HT-29 (cell line): ENCODE measurements at places on chromosomes 12 and 14.

- no peak for DNase-seq
Measured at GRCh38 chr12:1644534-1645438, 15.8 kb downstream of the WNT5B start.

GRCh38 chr12:2479851-2480535 is 314.8 kb upstream of the FKBP4 start:
- DNase-seq, result no peak

DNA sequence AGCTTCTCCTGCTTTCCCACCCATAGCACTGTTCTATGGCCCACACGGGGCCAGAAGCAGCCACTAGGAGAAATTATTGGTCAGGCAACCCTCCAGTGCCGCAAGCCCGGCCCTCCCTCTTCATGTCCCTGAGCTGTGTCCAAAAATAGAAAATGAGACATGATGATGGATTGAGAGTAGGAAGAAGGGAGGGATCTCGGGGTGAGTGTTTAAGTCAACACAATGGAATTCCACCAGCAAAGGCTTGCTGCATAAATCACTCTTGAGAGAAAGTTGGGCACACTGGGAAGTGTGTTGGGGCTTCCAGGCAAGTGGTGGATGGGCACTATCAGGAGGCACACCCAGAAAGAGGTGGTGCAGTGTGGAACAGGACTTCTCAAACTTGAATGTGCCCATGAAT is 94.2 kb downstream of the LLPH start:
- DNase-seq, result peak; percentile 18

DNA sequence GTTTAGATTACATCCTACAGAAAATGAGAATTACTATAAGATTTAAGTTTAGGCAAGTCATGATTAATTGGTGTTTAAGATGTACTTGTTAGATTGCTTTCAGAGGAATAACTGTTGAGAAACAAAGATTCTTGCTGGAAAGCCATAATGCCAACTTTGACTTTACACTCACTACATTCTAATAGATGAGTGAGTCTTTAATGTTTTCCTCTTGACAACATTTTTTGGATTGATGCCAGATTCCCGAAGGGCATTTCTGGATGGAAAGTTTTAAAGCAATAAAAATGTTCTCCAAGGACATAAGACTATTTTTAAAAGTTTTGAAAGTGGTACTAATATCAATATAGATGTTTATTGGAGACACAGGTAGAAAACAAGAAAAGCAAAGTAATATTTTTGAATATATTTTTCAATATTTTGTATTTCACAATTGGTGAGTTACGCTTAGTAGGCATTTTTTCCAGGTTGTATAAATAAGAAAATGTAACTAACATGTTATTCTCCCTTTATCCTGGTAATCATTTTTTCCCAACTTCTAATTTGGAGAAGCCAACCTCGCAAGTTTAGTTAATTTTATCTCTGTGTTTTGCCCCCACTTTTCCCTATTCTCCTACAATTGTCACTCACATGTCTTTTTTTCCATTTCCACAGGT is 307.3 kb downstream of the CEP128 start:
- no peak for DNase-seq

DNA sequence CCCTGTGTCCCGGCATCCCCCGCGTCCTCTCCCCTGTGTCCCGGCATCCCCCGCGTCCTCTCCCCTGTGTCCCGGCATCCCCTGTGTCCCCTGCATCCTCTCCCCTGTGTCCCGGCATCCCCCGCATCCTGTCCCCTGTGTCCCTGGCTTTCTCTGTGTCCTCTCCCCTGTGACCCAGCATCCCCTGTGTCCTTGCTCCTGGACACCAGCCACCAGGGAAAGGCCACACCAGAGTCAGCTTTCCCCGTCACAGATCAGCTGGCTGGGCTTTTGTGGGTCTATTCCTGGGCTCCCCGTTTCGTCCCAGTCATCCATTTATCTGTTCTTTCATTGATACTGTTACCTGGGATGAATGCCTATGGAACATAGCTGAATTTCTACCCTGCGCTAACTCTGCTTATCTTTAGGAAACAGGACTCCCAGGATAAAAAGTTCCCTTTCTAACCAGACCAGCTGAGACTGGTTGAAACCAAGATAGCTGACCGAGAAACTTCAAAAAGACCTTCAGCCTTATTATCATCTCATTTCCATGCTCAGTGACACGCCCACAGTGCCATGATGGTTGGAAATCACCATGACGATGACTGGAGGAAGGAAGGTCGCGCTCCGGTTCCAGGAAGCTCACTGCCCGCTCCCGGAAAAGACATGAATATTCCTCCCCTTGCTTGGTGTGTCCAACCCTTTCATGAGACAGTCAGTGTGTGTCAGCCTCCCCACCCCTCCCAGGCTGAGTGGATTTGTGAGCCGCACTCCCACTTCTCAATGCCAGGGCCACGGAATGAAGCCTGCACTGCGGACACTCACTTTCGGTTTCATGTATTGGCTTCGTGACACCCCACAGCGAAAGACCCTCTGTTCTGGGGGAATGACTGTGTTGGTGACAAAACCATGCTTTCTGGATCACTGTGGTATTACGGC is 276.4 kb upstream of the SFSWAP start:
- no peak for DNase-seq

DNA sequence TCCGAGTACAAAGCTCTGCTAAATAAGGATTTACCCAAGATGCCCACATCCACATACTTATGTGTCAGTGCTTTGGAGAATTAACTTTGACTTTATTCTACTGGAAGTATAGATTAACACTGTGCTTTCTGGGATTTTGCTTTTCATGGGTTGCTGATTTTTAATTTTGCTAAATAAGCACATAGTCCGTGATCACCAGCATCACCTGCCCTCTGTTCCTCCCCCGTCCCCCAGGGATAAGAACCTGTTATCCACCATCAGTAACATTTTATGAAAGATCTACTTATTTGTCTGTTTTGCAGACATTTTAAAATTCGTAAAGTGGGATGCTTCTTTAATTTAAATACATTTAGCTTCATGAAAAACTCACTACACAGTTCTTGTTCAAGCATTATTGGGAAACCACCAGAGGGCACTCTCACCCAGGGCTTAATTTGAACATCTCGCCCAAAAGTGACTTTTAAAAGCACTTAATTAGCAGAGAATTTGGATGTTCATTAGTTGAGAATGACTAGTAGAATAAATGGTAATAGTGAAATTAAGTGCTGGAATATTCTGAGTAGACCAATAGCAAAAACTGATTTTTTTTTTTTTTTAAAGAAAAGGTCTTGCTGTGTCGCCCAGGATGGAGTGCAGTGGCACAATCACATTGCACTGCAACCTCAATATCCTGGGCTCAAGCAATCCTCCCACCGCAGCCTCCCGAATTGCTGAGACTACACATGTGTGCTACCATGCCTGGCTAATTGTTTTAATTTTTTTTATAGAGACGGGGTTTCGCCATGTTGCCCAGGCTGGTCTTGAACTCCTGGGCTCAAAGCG is 35.7 kb downstream of the MRPL42 start:
- DNase-seq, result peak; percentile 65

DNA sequence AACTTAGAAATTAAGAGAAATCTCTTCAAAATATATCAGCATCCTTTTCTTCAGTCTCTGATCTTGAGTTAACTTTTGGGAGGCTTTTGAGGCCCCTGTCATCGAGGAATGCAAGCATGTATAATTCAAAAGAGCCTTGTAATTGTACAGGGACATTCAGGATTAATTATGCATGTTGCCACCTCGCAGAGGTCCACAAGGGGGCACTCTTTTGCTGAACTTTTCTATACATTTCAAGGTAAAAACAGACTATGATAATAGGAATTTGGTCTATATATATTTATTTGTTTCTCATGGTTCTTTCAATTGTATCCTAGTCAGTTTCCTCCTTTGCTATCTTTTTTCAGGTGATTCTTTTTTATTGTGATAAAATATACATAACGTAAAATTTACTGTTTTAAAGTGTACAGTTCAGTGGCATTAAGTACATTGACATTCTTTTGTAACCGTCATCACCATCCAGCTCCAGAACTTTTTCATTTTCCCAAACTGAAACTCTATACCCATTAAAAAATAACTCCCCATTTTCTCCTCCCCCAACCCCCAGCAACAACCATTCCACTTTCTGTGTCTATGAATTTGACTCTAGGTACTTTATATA is 47.0 kb upstream of the SLC2A13 start:
- peak; percentile 63 for DNase-seq

DNA sequence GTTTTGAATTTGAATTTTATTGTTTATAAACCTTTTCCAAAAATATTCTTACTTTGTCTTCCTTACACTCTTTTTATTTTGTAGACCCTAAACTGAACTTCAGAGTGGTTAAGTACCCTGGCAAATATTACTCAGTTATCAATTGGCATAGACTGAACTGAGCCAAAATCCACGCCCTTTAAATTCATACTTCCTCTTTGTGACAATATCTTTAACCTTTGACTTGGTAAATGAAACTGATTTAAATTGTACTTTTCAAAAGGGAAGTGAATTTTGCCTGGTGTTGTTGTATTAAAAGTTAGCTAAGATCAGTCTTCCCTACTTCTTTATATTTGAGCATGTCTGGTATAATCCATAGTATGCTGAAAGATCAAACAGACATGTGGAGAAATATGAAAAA is 184.3 kb upstream of the USP15 start:
- no peak for DNase-seq

GRCh38 chr14:77120771-77121743 is 20.5 kb downstream of the ZDHHC22 start:
- no peak for DNase-seq

GRCh38 chr12:26135571-26135970 is 10.7 kb upstream of the BHLHE41 start:
- DNase-seq, result no peak

- DNase-seq, result no peak
Measured at GRCh38 chr12:113186666-113187325, 1.3 kb downstream of the RITA1 start.

GRCh38 chr12:122099280-122099749 is 20.8 kb downstream of the MLXIP start:
- DNase-seq, result no peak

GRCh38 chr12:102513739-102514138 is 33.4 kb upstream of the IGF1 start:
- no peak for DNase-seq

GRCh38 chr12:84594157-84594556 is 318.4 kb downstream of the SLC6A15 start:
- DNase-seq, result no peak

DNA sequence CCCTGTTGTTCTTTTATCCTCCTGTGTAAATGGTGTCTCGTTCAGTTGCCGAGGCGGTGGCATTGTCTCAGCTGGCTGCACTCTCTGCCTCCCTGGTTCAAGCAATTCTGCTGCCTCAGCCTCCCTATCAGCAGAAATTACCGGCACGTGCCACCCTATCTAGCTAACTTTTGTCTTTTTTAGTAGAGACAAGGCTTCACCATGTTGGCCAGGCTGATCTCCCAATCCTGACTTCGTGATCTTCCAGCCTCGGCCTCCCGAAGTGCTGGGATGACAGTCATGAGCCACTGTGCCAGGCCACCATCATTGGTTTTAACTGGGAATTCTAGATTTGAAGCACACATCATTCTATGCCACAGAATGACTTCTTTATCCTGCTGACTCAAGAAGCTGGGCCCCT is 175.3 kb upstream of the ALG10B start:
- DNase-seq, result no peak

DNA sequence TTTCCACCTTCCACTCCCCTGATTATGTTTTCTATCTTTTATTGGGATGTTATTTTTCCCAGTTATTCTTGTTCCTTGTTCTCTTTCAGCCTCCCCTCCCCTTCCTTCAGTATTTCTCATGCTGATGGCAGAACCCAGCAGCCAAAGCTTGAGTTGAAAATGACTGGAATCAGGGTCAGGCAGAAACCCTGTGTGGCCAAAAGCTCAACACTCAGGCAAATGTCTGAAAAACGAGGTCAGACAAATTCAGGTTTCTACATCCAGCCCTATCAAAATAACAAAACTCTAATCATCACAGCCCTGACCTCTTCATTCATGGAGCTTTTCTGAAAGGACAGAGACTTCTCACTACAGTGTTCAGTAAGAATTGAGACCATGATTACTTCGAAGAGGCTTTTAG is 134.6 kb downstream of the PTPRR start:
- no peak for DNase-seq

DNA sequence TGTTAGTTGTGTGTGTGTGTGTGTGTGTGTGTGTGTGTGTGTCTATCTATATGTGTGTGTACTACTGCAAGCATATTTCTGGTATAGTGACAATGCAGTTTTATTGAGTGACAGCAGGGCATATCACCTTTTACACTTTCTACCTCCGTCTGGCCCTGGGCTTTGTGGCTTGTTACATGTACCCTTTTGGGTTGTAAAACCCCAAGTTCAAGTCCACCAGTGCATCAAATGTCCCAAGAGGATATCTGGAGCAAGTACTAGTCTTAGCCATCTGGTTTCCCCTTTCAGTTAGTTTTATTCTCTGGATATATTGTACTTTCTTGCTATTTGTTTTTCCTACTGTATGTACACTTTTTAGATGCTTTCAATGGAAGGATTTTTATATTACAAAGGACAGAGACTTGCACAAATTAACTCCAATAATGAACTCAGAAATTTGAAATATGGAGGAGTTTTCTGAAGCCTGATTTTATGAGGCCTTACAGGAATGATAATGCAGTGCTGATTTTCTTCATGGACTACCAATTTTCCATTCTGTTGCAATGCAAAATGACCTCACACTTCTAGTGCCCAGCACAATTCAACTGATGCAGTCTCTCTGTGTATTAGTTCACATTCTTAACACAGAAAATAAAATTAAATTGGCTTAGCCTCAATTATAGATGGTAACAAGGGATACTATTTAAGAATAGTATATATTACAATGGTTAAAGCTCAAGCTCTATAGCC is 29.1 kb downstream of the SLC16A7 start:
- no peak for DNase-seq

GRCh38 chr12:39692258-39692853 is 72.8 kb upstream of the ABCD2 start:
- DNase-seq, result no peak

GRCh38 chr14:49766839-49767238 is 1.1 kb upstream of the KLHDC2 start:
- no peak for DNase-seq

- no peak for DNase-seq
Measured at GRCh38 chr12:124295431-124296058, 652 bp downstream of the RFLNA start.

- DNase-seq, result no peak
Measured at GRCh38 chr14:60867503-60868172, 113.2 kb downstream of the TRMT5 start.

DNA sequence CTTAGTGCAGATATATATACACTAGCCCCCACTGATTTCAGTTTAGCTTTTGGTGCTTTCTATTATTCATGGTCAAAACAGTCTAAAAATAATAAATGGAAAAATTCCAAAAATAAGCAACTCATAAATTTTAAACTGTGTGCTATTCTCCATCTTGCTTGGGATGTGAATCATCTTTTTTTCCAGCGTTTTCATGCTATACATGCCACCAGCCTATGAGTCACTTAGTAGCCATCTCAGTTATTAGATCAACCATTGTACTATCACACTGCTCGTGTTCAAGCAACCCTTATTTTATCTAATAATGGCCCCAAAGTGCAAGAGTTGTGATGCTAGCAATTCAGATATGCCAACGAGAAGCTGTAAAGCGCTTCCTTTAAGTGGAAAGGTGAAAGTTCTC is 73.9 kb upstream of the KRR1 start:
- DNase-seq, result no peak

GRCh38 chr12:1083889-1084262 is 92.9 kb downstream of the ERC1 start:
- peak; percentile 51 for DNase-seq
